ENCODE measurements at places on chromosomes 4 and X. TPM values are rescaled to one million over a fixed set of nuclear protein-coding genes. Genes with fewer than 3 reads are reported as not detected.

The BMPR1B gene
- total RNA-seq: not detected

The DUSP9 gene
- total RNA-seq: not detected

The NWD2 gene
- total RNA-seq: not detected

The GAGE1 gene
- not detected for total RNA-seq

The SCRG1 gene
- not detected for total RNA-seq

The F9 gene
- total RNA-seq: not detected

The VEGFD gene
- total RNA-seq: not detected

The CDX4 gene
- not detected for total RNA-seq

The FRAS1 gene
- not detected for total RNA-seq

The C4orf50 gene
- 0.32 TPM for total RNA-seq

DNA sequence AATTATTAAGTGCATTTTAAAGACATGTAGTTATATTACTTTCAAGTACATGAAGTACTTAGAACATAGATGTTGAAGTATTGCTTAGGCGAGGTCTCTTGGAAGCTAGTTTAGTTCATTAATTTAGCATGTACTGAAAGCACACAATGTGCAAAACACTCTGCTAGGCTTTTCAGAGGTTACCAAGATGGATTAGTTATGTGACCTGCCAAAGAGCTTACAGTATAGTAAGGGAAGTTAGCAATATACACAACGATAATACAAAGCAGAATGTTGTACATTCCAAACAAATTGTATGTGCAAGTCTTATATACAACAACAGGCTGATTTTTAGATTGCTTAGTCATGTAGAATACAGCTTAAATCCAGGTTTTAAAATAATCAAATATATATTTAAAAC, 118.5 kb upstream of the NRK start:
- DNase-seq: no peak

DNA sequence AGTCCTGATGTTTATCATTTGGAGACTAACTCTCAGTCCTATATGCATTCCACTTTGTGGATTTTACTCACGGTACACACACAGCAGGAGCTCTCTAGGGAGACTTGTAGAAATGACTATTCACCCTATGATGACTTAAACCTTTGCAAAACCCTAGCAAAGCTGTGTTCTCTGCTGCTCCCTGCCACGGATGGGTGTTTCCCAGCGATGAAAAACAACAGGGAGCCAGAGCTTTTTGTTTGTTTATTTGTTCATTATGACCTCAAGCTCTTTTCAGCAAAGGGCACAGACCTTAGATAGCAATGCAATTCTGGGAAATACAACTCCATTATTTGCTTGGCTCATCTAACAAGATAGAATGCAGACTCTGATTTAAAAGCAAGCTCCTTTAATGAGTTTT, 156.6 kb downstream of the GRIA3 start:
- no peak for DNase-seq

DNA sequence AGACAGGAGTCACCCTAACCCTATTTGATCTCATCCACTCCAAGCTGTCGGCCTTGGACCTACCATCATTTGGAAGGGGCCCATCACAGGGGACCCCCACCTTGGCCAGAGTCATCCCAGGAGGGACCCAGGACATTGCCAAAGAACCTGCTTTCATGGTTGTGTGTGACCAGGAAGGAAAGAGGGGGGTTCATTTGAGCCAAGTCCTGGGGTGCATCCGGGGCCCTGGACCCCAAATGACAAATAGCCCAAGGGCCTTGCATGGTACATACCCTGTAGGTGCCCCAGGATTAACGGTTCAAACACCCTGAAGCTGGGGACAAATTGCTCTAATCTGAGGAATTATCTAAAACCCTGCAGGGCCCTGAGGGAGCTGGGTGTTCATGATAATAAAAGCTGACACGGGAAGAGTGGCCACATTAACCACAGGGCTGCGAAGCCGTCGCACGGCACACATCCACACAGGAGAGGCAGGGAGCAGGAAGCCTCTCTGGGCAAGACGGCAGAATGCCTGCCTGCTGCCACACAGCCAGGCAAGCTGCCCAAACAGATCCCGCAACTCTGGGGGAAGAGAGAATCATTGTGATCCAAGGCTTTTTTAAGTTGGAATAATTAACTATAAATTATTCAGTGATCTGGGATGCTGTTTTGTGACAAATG, 28.2 kb upstream of the PPP2R2C start:
- DNase-seq: no peak

- DNase-seq: peak; percentile 69
These were observed 337.3 kb upstream of the HS3ST1 start for GRCh38 chr4:11765849-11766453.

DNA sequence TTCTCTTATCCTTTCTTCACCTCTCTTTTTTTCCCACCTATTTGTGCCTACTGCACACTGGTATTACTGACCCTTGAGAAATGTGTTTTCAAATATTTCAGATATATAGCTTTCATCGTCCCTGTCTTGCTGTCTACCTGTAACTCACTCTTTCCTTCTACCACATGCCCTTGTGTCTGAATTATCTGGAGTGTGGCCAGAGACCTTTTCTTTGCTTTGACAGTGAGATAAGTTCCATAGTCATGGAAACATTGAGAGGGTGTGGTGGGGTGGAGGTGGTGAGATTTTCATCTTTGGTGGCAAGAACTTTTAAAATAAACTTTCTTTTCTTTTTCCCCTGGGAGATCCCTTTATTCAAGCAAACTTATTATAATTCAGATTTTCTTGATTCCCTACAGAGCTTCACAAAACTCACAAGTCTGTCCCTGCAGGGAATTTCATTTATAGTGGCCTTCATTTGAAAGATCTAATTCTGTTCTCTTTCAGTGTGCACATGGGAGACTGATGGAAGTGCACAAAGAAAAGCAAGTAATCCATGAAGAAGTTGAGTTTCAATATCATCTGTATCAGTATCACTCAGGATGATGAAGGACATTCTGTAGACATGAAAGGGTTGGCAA, 95.7 kb downstream of the SH2D1A start:
- no peak for DNase-seq

DNA sequence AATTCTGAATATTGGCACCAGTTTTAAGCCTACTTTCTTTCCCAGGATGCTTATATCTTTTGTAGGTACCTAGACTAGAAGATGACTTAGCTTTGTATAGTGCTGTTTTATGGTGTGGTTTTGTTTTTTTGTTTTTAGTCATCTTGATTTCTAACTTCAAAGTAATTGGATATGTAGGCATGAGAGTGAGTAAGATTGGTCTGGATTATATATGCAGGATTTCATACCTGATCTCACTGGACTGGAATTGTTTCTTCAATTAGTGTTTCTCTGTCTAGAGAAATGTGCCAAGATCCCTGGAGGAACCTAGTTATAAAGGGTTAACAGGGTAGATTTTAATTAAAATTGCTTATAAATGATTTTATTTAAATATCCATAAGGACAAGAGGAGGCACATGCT, 23.1 kb downstream of the NAP1L5 start:
- no peak for DNase-seq

- DNase-seq: no peak
These were observed 34.7 kb upstream of the SPON2 start for GRCh38 chr4:1207157-1207470.

- DNase-seq: no peak
These were observed 64.0 kb downstream of the ADRA2C start for GRCh38 chr4:3829956-3830773.

DNA sequence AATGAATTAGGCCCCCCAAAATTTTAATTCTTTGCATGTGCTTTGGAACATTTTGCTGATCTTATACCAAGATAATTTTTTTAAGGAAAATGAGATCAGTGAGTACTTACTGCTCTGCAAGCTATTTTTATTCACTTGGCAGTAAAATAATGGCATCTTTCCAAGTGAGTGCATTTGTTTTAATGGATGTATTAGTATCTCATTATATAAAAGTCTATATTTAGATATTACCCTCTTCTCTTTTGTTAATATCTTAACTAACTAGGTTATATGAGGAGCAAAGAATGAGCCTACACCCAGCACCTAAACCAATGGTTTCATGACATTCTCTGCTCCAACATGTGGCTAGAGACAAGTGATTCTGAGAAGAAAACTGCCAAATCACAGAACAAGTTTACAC, 21.1 kb upstream of the ARAF start:
- no peak for DNase-seq

- DNase-seq: no peak
These were observed 48.8 kb upstream of the CCSER1 start for GRCh38 chr4:90078440-90078839.

- no peak for DNase-seq
These were observed 52.8 kb upstream of the CCSER1 start for GRCh38 chr4:90074322-90074886.

GRCh38 chr4:8869002-8869897, 2.4 kb downstream of the HMX1 start:
- no peak for DNase-seq

- no peak for DNase-seq
These were observed 57.7 kb upstream of the SPANXB1 start for GRCh38 chrX:140944710-140945109.

GRCh38 chr4:29756966-29757365, 963.2 kb upstream of the PCDH7 start:
- DNase-seq: no peak

GRCh38 chr4:185013417-185014125, 4.7 kb upstream of the HELT start:
- no peak for DNase-seq

DNA sequence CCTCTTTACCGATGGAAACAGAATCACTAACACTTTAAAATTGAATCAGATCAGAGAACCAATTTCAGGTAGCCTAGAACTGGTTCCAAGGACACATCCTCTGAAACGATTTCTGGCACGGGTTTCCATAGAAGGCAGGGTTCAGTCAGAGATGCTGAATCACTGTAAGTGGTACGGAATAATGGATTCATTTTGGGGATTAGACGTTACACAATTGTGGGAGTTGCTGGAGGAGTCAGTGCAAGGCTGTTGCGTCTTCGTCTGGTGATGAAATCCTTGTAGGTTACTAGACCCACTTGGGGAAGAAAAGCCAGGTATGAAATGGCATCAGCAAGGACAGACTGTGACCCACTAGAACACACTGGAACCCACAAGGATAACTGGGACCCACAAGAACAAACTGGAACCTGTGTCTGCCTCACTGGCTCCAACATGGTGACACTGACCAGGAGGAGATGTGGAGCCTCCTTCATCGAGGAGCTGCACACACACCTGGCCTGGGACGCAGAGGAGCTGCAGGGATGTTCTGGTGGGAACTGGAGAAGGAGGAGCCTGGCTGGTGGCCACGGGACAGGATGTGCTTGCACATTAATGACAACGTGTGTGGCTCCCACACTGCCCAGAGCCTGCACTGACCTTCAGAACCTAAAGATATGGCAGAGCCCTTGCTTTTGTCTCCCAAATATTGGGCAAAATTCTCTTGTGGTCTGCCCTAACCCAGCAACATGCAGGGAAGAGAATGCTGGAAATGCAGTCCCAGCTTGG, 105.1 kb downstream of the TRAPPC11 start:
- no peak for DNase-seq

GRCh38 chr4:125353131-125353530, 38.4 kb downstream of the FAT4 start:
- no peak for DNase-seq

GRCh38 chrX:57453901-57454300, 137.9 kb upstream of the ZXDB start:
- peak; percentile 75 for DNase-seq

- peak; percentile 66 for DNase-seq
These were observed 6.5 kb downstream of the SASH3 start for GRCh38 chrX:129786210-129786651.

GRCh38 chr4:28009541-28009940, 1148.9 kb downstream of the STIM2 start:
- DNase-seq: no peak

DNA sequence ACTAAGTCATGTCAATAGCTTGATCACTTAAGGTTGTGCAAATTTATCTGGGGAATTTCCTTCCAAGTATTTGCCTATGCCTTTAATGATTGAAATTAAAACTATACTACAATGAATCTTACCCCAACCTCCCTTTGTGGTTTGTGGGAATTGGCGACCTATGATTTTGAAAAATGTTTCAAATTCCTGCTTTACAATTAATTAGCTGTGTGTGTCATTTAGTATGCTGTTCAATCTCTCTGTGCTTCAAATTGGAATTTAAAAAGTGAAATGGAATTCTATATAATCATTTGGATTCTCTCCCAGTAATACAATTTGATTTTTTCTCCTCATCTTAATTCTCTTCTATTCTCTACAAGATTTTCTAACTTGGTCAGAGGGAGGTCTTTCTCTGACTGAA, 2319.5 kb downstream of the ARAP2 start:
- no peak for DNase-seq
